H1 (cell line): ENCODE measurements at places on chromosomes 5 and 9.

- DNase-seq = no peak
These were observed 185.0 kb downstream of the CSNK1G3 start for GRCh38 chr5:123696921-123697341.

DNA sequence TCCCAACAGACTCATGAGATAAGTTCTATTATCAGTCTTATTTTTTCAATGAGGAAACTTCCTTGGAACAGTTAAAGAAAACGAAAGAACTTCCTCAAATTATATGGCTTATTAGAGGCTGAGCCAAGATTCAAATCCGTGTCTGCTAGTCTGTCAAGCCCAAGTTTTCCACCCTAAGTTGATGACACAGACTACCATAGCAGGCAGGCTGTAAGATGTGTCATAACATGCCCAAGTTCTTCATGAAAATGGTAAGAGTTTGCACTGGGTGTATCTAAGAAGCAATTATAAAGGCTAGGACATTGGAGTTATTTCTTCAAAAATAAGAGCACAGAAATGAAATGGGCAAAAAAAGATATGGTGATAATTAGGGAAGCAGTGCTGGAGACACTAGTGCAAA lies 634.5 kb downstream of the BRINP1 start:
- DNase-seq = no peak

- no peak for DNase-seq
These were observed 25.2 kb downstream of the HOMER1 start for GRCh38 chr5:79488775-79489174.

DNA sequence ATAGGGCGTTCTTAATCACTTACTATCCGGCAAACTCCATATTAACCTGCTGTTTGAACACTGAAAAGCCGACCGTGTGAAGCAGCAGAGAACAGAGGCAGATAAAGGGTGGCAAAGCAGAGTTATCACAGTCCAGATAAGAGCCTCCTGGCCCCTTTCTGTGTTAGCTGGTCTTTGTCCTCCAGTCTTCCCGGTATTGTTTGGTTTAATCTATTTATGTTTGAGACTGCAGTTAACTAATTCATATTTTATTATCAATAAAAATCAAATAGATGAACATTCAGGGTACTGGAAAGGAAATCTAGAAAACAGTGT lies 6.0 kb upstream of the HTR4 start:
- DNase-seq = no peak

DNA sequence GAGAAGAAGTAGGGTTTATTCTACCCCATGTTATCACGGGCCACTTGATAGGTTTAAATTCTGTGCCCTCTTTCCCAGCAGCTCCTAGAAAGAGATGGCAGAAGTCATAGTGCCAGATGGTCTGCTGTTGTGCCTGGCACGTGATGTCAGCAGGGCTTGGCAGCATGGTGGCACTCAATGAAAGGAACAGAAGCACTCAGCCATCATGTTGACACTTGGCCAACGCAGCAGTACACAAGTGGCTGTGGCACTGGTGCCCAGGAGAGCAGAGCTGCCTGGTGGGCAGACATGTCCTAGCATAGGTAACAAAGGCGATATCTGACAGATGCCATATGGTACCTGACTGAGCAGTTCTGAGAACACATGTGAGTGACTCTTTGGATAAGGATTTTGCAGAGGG lies 796.4 kb upstream of the ACO1 start:
- no peak for DNase-seq

- DNase-seq = no peak
These were observed 490.0 kb upstream of the PIK3R1 start for GRCh38 chr5:67725604-67726003.

GRCh38 chr5:131589510-131590348 lies 45.3 kb downstream of the RAPGEF6 start:
- DNase-seq = no peak

DNA sequence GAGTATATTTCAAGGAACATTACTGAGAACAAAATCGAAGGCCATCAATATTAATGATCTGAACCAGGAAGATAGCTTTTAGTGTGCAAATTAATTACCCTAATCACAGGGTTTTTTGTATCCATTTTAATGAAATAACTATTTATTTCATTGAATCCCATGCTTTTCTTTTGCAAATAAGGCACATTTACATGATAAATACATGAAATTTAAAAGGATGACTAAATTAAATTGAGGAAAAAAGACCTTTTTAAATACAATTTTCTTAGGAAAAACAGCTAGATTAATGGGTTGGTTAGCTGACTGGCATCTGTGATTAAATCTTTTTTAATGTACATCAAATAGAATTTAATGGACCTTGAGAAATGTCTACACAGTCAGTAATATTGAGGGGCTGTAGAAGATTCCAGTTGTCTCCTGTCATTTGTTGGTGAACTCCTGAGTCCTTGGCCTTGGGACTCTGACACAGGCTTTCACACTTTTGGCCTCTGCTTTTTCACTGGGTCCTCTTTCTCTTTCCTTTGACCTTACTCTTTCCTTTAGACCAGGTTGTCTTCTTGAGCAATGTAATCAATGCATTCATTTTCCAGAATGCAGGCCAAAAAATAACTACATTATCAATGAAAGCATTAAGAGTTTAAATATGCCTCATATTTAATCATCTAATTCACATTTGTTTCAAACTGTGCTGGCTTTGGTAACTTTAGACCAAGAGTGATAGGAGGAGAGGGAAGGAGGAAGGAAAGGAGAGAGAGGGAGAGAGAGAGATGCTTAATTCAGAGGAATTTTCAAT lies 511.5 kb downstream of the ZNF608 start:
- DNase-seq = no peak

GRCh38 chr9:133490865-133491655 lies 12.2 kb upstream of the SLC2A6 start:
- DNase-seq = no peak

DNA sequence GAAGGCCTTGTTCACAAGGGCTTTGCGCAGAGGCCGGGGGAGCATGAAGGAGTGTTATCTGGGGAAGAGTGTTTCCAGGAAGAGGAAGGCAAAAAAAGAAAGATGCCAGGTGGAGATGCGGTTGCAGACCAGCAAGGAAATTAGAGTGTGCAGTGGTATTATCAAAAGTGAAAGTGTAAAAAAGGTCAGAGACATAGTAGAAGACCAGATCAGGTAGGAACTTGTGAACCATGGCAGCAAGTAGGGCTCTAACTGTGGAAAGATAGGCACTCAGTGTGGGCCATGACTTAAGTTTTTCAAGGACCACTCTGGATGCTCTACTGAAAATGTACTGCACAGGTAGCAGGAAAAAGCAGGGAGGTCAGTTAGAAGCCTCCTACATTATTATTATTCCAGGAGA lies 90.1 kb upstream of the SPOCK1 start:
- no peak for DNase-seq

DNA sequence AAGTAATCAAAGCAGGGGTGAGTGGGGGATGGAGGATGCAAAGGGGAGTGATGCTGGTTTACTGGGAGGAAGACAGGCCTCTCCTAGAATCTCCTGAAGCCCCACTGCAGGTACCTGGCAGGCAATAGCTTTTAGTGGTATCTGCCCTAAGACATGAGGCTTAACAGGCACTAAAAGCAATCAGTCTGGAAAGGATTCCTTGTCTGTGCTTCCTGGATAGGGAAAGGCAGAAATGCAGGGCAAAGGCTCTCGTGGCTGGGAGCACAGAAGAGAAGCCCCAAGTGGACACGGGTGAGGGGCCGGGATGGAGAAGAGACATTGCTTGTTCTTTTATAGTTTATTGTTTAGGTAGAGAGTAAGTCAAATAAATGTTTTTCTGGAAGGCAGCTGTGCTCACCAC lies 40.1 kb downstream of the CCNJL start:
- DNase-seq = no peak

GRCh38 chr9:127943731-127944144 lies 6.1 kb upstream of the DPM2 start:
- peak; percentile 79 for DNase-seq

DNA sequence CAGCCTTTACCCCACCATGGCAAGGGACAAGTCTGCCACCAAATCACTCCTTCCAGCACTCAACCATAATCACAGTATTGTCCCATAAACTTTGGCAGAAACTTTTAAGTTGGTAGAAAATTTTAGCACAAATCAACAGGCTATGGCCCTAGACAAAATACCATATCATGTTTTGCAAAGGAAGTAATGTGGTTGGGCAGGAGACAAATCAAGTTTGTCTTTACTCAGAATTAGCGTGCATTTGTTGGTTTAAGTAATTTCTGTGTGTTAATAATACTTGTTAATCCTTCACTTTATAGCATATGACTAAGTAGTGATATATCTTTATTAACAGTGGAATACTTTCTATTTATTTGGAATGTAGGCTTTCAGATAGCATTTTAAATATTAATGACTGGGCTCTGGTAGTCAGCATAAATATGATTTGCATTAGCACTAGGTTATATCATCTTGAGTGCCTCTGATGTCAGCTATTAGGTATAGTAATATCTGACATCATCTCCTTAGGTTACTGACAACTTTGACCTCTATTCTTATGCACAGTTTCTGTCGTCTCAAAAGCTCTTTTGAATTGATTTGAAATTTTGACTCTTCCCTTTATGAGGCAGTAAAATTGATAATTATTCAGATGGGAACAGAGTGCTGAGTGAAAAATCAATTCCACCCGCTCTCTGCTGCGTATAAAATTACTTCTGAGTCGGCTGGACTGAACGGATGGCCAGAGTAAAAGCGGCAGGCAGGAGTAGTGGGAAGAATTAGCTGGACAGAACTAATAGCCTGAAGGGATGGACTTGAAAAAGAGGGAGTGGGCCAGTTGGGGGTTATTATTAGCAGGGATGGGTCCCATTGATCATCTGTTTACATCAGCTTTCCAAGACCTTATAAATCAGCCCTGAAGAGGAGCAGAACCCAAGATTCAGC lies 40.1 kb upstream of the TLX3 start:
- no peak for DNase-seq

GRCh38 chr9:37410969-37411785 lies 11.3 kb upstream of the GRHPR start:
- no peak for DNase-seq

GRCh38 chr9:94014066-94014654 lies 59.0 kb upstream of the BARX1 start:
- DNase-seq = no peak

DNA sequence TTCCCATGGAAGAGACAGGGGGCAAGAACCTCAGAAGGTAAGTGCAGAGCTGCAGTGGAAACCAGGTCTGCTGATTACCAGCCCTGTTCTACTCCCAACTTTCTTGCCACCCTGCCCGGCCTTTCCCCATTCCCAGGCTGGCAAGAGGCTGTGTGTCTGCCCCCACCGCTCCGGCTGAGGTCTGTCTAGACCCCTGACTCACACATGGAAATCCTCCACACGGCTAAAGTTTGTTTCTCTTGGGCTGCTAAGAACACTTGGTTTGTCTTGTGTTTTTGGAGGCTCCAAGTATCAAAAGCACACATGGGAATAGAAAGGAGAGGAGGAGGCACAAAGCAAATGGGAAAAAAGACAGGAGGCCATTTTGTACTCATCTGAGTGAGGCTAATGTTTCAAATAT lies 168.3 kb downstream of the GABBR2 start:
- no peak for DNase-seq

DNA sequence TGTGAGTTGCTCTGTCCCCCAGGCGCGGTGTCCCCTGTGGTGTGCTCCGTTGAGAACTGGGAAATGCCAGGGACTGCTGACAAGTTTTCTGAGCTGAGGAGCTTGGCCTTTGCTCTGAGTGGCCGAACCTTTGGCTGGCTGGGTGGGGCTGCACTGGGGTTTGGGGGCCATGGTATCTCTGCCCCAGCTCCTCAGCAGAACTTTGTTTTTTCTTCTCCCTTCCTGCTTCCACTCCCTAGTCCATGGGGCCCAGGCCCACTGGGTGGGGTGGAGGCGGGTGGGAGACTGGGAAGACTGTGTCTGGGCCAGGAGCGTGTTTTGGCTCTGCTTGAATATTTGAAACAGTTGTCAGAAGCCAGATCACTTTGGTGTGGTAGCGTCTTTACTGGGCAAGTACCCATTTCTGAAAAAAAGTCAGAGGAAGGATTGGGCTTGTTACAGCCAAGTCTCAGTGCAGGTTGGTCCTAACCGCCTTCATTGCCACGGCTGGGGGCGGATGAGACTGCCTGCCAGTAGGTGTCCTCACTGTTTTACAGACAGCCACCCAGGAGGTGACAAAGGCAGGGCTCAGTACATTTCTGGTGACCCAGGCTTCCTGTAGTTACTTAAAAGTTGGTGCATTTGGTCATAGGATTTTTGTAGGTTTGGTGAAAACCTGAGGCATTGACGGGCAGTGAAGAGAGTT lies 92.7 kb downstream of the DAB2IP start:
- no peak for DNase-seq

DNA sequence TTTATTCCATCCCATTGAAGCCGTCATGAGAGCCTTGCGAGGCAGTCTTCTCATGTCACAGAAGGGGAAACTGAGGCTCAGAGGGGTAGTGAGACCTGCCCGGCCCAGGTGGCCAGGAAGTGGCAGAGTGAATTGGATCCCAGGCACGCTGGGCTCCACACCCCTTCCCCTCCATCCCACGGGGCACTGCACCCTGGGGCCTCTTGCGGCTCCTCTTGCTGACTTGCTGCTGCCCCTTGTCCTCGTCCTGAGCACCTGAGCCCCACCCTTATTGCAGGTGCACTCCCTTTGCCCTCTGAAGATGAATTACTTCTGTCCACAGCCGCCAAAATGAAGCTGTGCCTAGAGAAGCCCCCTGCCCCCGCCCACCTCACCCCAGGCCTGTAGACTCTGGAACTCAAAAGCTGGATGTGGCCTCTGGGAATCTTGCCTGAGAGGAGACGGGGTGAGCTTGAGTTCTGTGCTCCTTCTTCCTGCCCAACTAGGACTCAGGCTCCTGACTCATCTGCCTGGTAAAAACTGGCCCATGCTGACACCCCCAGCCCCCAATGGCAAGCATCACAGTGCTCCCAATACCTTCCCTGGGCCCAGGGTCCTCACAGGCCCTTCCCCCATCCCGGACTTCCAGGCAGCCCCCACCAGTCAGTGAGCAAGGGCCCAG lies 6.4 kb downstream of the NEURL1B start:
- DNase-seq = no peak

DNA sequence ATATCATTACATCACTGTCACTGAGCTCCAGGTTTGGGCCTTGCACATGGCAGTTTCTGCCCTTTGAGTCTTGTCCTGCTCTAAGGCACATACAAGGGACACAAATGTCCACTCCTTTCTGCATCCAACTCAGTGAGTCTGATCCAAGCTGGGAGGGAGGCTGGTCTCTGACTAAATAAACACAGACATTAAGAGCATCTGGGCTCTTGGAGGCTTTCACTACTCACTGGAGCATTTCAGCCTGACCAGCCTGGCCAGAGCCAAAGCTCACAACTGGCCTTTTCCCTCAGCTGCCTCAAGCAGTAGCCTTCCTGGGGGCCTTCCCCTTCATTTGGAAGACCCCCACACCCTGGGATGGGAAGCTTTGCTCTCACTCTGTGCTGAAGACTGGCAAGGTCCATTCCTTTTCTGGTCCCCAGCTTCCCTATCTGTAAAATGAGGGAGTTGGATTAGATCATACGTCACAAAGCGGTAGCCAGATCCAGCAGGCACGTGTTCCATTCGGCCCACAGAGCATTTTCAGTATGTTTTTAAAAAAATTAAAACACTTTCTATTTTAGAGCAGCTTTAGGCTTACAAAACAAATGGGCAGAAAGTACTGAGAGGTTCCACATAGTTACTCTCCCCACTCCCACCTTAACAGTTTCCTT lies 58.6 kb upstream of the XPA start:
- no peak for DNase-seq
